Omental fat pad (tissue), 4 donors: ENCODE measurements at places on chromosomes 16 and 17. TPM values are rescaled to one million over a fixed set of nuclear protein-coding genes. Genes with fewer than 3 reads are reported as not detected.

GRCh38 chr17:17915183-17915582 lies 57.0 kb downstream of the TOM1L2 start:
- no peak for DNase-seq

DNA sequence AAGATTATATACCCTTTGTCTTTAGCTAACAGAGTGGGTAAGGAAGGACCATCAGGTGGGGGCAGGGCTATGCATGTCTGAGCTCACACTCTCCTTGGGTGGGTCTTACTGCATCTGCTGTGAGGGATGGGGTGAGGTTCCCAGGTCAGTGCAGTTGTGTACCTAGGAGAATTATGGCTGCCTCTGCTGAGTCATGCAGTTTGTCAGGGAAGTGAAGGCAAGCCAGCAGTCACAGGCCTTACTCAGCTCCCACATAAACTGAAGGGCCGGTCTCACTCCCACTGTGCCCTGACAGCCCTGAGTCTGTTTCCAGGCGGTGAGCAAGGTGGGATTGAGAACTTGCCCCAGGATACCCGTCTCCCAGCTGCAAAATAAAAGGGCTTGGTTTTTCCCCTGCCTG lies 328.6 kb downstream of the MAP2K6 start:
- DNase-seq = no peak

DNA sequence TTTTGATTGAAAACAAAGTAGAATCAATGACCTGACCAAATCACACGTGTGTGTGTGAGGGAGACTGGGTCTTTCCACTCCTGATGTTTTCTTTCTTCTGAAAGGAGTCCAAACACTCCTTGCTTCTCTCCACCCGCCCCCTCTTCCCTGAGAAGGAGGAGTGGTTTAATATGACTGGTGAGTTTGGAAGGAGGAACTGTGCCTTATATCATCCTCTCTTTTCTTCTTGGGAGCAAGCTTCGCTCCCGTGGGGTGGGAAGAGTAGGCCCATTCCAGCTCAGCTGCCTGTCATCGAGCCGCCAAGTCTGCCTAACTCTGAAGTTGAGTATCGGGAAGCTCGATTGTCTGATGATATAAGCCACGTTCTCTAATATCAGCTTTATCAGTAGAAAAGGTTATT lies 96.5 kb downstream of the YPEL2 start:
- DNase-seq = no peak

GRCh38 chr16:78570399-78571141 lies 471.1 kb downstream of the WWOX start:
- DNase-seq = no peak

DNA sequence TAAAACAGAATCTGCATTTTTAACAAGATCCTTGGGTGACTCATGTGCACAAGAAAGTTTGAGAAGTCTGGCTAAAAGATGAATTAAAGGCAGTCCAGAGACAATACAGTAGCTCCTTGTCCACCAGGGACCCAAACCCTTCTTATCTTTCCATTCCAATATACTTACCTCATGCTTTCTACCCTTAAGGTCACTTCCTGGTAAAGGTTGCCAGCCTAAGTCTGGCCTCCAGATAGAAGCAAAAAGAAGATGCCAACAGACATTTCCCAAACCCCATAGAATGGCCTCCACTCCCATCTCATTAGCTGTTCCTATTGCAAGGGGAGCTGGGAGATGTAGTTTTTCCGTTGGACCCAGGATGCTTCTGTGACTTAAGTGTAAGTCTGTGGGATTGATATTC lies 101.4 kb upstream of the XYLT1 start:
- DNase-seq = no peak

GRCh38 chr16:75256696-75257343 lies 5.4 kb upstream of the BCAR1 start:
- no peak for DNase-seq

- no peak for DNase-seq
Observed at GRCh38 chr17:63880706-63881105, 1.0 kb downstream of the GH2 start.

The NATD1 gene
- 7.5 TPM for total RNA-seq

The NPIPA8 gene
- not detected for total RNA-seq

The SYT17 gene
- total RNA-seq = 15.9 TPM

The PGAP6 gene
- total RNA-seq = 27.3 TPM
